CD4-positive, alpha-beta T cell treated with Interleukin-21 for 1 hour (primary cell): ENCODE measurements at places on chromosomes 13 and 19.

GRCh38 chr13:74423434-74423833 lies 289.2 kb upstream of the KLF12 start:
- DNase-seq: no peak

- DNase-seq: no peak
Measured at GRCh38 chr19:40056505-40056904, 474 bp upstream of the ZNF780B start.

DNA sequence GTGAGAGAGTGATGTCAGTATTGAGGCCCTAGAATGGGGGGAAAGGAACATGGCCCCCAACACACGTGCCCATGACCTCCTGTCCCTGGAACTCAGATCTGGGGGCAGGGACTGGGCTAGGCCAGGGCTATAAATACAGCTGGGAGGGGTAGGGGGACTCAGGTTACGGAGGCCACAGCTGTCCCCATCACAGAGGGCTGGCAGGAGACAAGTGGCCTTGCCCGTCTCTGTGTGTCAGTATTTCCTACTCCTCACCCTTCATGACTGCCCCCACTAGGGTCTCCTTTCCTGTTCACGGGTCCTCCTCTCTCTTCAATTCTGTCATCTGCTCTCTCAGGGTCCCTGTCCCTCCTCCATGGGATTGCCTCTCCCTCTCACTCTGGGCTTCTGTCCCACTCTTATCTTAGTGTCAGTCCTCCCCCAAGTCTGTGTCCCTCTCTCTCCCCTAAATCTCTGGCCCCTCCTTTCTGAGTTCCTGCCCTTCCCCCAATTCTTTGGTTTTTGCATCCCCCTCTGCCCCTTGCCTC lies 687 bp upstream of the HRC start:
- DNase-seq: no peak

- DNase-seq: no peak
Measured at GRCh38 chr13:112431734-112432133, 55.6 kb downstream of the SPACA7 start.

DNA sequence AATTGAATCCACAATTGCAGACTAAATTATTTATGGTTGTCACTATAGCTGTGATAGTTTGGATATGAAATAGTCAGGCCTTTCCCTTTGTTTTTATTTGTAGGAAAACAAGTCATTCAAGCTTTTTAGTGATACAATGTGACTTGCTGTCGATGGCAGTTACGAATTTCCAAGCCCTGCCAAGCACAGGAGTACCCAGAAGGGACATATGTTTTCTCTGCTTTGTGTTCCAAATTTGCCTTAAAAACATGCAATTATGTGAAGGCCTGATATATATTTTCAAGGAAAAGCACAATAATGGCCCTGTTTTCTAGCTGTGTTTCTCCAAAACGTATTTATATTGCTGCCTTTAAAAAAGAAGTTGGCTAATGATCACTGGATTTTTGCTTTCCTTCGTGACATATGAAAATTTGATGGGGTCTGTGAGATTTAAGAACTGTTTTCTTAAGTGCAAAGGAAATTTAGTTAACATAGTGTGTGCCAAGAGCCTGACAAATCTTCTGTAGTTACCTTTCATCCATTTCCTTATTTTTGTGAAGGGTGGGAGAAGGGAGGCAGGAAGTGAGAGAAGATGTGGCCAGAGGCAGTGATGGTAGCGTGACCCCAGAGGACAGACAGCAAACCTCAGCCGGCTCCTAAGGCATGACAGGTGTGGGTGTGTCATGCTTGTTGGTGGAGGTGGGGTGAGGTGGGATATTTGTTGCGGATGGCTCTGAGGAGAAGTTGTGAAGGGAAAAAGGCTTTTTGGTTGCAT lies 79.6 kb downstream of the TEX26 start:
- no peak for DNase-seq

GRCh38 chr19:54662730-54663129 lies at the start of gene LILRB4:
TSS of gene LILRB4 (plus strand) at chr19:54662985. CDS start at chr19:54663034, 49 bp downstream.
- no peak for DNase-seq

DNA sequence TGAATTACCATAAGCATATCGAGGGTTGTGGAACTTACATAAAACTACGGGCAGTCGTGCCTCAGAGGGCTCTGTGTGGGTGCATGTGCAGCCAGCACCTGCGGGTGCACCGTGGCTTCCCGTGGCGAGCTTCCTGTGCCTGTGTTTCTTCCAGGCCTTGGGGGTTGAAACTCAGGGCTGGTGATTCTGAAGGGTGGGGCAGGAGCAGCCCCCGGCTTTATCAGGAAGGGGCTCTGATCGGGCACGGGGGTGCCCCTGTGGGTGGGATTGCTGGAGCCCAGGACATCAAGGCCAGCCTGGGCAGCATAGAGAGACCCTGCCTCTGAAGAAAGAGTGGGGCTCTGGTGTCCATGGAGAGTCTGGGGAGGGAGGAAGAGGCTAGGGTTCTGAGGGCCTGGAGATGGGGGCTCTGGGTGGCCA lies 11.1 kb downstream of the ATP4B start:
- DNase-seq: no peak

- no peak for DNase-seq
Measured at GRCh38 chr19:38190061-38190460, 34.0 kb downstream of the DPF1 start.

- DNase-seq: no peak
Measured at GRCh38 chr13:70311191-70311590, 202.9 kb upstream of the KLHL1 start.

DNA sequence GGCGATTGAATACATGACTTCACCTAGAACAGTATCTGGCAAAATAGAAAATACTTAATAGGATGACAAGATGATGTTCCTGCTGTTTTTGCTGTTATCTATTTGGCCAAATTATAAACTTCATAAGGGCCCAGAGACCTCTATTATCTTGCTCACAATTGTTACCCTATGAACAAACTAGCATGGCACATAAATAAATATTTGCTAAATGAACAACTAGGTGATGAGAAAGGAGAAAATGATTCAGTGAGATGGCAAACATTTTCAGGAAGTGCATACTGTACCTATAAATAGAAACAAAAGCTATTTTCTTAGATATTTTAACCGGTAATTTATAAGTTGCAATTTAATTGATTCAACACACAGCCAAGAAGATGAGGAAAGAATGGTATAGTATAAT lies 78.4 kb downstream of the FAM216B start:
- DNase-seq: no peak

DNA sequence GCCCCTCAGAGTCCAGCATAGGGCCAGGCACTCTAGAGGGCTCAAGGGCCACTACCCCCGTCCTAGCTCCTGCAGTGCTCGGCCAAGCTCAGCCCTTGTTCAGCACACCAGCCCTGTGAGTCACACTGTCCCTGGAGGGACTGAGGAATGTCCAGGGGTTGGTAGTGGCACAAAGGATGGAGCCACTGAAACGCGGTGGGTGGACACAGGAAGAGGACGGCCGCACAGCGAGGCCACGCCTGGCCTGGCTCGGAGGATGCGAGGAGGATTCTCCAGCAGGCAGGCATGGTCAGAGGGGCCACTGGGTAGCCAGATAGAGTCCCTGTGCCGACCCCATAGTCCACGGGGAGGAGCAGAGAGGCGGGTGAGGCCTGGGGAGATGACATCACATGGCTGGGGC lies 45.7 kb downstream of the C1QTNF9 start:
- DNase-seq: no peak

- no peak for DNase-seq
Measured at GRCh38 chr13:20001366-20002190, 43.1 kb downstream of the ZMYM2 start.

DNA sequence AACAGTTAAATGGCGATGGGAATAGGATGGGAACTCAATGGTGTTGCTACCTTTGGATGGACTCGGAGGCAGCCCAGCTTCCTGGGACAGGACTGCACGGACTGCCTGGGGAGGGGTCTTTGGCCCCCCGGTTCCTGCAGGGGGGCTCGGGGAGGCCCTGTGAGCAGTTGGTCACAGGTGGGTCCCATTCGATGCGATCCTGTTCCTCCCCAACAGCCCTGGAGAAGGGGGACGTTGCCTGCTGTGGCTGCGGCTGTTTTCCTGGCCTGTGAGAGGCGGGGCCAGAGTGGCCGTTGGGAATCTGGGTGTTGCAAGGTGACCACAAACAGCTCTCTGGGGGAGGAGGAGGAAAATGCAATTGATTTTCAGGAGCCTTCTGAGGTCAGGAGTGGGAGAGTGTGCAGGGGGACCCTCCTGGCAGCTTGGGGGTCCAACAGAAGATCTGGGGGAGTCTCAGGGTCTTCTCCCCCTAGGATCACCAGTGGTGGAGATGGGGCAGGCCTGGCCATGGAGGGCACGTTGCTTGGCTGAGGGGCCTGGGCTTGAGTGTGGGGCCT lies 1.9 kb upstream of the PLPPR3 start:
- DNase-seq: no peak

- no peak for DNase-seq
Measured at GRCh38 chr13:67726979-67727378, 496.8 kb upstream of the PCDH9 start.
